ENCODE measurements at places on chromosomes 5 and 9.

- DNase-seq: no peak
Observed at GRCh38 chr9:82424599-82425120, 436.1 kb downstream of the SPATA31D1 start.

DNA sequence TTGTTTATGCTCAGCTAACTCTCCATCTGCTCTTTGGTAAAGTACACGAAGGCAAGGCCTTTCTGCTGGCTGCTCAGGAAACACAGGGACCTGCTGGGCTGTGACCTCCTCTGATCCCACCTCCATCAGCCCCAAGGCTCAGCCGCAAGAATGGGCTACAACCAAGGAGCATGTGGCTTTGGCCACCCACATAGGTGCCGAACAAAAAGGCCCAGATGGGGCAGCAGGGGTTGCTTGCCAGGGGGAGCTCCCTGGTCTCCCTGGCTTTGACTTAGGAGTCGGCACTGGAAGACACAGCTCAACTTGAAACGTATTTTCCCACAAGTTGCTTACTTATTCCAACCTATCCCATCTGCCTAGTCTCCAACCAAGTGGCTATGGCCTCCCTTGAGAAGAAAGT, 461.1 kb downstream of the ICE1 start:
- no peak for DNase-seq

DNA sequence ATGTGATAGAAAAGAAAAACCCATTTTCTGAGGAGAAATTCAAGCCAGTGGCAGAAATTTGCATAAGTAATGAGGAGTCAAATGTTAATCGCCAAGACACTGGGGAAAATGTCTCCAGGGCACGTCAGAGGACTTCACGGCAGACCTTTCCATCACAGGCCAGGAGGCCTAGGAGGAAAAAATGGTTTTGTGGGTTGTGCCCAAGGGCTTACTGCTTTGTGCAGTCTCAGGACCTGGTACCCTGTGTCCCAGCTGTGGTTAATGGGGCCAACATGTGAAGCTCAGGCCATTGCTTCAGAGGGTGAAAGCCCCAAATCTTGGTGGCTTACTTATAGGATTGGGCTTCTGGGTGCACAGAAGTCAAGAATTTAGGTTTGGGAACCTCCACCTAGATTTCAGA, 54.8 kb upstream of the ADAMTS2 start:
- DNase-seq: no peak

GRCh38 chr5:75031366-75031765, 21.0 kb downstream of the GCNT4 start:
- DNase-seq: no peak

DNA sequence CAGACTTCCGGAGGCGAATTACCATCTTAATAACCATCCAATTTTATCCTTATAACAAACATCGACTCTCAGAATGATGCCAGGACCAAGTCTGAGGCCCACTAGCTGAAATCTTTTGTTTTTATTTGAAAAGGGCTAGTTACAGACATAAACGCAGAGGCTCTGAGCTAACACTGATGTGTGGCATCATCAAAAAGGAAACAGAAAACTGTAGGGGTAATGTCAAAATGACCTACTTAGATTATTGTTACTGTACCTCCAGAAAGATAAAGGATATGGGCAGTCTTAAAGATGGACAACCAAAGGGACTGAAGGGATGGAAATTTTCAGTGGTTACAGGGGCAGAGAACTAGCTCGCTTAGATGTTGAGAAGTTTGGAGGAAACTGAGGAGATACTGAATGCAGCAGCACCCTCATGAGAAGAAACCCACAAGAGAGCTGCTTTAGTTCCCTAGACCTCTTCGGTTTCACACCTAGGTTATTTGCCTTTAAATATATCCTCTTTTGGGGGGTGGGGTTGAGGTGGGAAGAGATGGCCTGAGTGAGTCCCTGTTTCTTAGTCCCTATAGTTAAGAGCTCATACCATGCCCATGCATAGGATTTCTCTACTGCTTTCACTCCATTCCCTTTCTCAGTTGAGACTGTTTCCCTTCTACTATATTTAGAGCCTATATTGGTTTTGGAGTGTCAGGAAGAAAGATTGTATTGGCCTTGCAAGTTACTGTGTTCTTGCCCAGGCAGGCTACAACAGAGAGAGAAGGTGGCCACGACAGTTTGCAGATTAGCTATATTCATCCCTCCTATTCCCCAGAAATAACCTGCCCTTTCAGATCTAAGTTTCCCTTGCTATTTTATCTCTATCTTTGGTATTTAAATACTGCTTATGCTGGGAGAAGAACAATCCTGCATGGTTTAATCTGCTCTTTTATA, 320.4 kb upstream of the EFNA5 start:
- DNase-seq: no peak

DNA sequence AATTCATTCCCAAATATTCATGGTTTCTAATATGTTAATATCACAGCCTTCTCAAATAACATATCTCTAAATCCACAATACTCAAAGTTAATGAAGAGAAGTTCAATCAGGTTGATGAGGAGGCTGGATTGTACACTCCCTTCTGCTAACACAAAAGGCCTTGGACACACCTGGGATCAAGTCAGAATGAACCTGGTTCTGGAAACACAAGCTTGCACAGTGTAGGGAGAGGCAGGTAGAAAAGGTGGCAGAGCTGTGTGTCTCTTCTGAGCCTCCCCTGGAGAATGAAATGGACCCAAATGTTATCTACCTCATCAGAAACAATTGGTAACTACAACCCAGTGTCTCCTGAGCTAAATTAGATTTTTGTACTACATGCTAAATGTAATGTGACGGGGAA, 40.7 kb upstream of the FBP1 start:
- DNase-seq: no peak

DNA sequence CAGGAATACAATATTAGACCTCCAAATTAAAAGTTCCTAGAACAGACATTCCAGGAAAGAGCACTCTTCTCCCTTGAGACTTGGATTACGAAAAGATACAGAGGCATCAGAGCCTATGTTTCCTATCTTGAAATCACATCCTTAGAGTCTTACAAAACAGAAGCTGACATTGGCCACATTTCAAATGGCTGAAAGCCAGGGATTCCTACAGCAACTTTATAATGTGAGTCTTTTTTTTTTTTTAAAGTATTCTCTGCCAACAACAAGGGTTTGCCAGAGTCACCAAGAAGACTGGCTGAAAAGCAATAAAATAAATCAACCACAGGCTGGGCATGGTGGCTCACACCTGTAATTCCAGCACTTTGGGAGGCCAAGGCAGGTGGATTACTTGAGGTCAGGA, 63.1 kb downstream of the TRPM6 start:
- no peak for DNase-seq

DNA sequence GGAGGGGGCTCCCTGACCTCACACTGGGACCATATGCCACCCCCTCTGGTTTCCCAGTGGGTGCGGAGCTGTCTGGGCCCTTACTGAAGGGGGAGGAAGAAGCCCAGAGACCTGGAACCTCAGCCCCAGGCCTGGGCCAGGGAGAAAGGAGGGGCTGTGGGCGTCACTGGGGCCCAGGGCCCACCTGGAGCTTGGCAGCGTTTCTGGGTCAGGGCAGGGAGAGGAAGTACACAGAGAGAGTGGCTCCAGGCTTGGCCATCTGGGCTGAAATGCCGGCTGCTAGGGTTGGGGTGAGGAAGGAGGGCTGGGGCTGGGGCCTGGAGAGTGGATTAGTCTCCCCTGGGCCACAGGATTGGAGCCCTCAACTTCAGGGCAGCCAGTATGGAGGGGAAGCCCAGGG, 6.4 kb upstream of the DAB2IP start:
- DNase-seq: no peak

DNA sequence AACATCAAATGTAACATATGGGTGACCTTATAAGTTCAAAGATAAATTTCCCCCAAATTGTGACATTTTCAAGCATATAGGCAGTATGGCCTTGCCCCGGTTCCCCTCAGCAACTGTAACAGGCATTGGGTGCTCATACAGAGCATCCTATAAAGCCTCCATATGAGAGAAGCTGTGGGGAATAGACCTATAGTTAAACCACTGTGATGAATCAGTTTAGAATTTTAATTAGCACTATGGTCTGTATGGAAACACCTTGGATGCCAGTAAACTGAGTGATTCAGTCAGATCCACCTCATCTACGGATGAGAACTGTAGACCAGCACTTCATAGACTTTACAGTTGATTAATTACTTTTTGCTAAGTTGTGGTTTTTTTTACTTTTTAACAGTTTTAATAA, 79.4 kb downstream of the ERCC6L2 start:
- DNase-seq: no peak

- DNase-seq: no peak
Observed at GRCh38 chr5:143581147-143581546, 177.7 kb upstream of the NR3C1 start.
